ENCODE measurements at places on chromosomes 2 and 18. TPM values are rescaled to one million over a fixed set of nuclear protein-coding genes. Genes with fewer than 3 reads are reported as not detected.

DNA sequence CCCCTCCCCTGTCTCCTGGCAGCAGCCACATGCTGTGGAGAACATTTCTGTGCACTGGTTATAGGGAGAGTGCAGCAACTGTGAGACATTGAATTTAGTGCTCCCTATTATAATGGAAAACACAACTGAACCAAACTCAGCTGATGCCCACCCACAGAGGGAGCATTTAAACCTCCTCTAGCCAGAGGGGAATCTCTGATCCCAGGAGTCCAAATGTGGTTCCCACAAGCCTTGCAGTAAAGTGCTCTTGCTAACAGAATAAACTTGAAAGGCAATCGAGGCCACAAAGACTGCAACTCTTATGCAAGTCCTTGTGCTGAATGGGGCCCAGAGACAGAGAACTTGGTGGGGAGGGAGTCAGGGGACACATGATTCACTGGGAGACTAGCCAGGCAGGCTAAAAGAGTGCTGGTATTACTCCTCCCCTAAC, 638.8 kb upstream of the VRK2 start:
- H3K4me3 ChIP-seq, result no peak overlapping the region
- H3K36me3 ChIP-seq, result no peaks in the 10 kb centered on the region
- H3K4me1 ChIP-seq, result peaks cover 6% of the 10 kb centered on the region
- peak overlapping the region; percentile 98 for H3K27ac ChIP-seq
- no peak for DNase-seq

- H3K27me3 ChIP-seq, result no peaks in the 10 kb centered on the region
- H3K27ac ChIP-seq, result no peak overlapping the region
- no peak overlapping the region for H3K4me3 ChIP-seq
- peaks cover 17% of the 10 kb centered on the region for H3K4me1 ChIP-seq
- DNase-seq, result no peak
Measured at GRCh38 chr2:196442211-196442610, 197.3 kb upstream of the CCDC150 start.

Gene AGXT
- total RNA-seq, result 0.51 TPM

Gene ITGA4
- 0.90 TPM for total RNA-seq

Measured in type B pancreatic cell (in vitro differentiated cells).